ENCODE measurements at places on chromosomes 7 and 10.

- no peak for DNase-seq
Observed at GRCh38 chr7:46396481-46396880, 475.4 kb upstream of the IGFBP3 start.

DNA sequence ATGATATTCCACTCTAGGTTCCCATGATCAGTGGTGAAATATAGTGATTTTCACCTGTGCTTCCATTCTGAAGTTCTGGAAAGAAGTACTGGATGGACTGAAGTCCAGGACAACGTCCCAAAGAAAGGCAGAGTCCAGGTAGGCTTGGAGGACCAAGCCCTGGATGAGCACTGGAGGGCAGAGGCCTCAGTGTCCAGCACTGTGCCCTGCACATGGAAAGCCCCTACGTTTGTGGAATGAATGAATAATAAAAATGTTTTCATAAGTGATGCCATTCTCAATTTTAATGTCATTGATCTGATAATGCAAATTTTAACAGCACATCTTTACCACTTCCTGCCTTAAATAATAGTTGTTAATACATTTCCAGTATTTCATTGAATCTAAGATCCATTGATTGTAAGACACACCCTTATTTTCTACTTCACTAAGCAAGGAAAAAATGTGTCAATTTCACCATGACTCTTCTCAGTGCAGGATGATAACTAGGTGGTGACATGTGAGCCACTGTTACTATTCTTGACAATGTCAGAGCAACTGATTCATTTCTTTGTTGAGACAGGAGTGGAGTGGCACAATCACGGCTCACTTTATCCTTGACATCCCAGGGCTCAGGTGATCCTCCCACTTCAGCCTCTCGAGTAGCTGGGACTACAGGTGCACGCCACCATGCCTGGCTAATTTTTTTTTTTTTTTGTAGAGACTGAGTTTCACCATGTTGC lies 35.2 kb downstream of the ZNF783 start:
- DNase-seq: no peak

GRCh38 chr10:122128357-122128756 lies 139.4 kb downstream of the TACC2 start:
- DNase-seq: no peak

- no peak for DNase-seq
Observed at GRCh38 chr7:137165241-137165640, 178.3 kb downstream of the PTN start.

DNA sequence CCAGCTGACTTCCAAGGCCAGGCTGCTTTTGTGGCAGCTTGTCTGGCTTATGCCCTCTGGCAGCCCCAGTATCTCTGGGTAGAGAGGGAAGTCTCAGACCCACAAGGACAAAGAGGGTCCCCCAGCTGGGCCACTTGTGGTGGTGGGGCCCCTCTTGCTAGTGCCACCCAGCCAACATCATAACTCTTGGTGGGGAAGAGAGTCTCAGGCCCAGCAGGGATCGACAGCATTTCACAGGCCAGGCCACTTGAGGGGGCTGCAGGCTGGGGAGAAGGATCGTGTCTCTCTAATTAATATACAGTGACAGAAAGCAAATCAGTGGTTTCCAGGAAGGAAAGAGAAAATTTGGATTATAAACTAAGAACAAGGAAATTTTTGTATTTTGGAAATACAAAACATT lies 76.0 kb downstream of the TYW1B start:
- DNase-seq: no peak

Measured in stimulated activated CD4-positive, alpha-beta T cell treated with anti-CD3 and anti-CD28 coated beads, Interleukin-4, amount 100 ng/mL, for 4 hours (primary cell).